Activated T-helper 1 cell treated with anti-CD3 and anti-CD28 coated beads, Interleukin-2, amount 50 U/mL, for 16 hours (primary cell): ENCODE measurements at places on chromosomes 5 and 9.

GRCh38 chr9:14216612-14217194 is 97.2 kb downstream of the NFIB start:
- no peak for DNase-seq

GRCh38 chr9:36911601-36912412 is 122.3 kb downstream of the PAX5 start:
- no peak for DNase-seq

DNA sequence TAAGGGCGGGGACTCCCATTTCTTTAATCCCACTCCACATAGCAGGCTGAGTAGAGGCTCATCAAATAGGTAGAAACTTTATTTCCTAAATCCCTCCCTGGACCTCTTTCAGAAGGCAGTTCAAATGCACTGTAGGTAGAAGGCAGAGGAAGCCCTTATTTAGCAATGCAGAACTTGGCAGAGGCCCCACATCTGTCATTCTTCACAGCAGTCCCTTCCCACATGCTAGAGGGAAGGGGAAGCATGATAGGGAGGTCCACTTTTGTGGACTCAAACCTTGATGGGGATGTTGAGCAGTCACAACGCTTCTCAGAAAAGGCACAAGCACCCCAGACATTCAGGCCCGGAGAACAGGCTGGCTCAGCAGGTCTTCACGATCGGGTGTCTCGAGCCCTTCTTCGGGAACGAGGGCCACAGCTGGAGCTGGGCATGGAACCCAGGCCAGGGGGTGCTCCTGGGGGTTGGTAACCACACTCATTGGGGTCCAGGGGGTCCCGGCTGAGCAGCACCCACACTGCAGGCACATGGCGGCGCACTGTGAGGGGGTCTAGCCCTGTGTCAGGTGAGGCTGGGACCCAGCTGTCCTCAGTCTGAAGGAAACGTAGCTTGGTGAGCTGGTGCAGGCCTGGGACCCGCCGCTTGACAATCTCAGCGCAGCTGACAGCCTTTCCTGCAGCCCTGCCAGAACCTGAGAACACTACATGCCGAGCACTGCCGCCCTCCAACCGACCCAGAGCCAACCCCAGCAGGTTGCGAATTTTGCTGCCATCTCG is 1.3 kb downstream of the RPP25L start:
- no peak for DNase-seq

DNA sequence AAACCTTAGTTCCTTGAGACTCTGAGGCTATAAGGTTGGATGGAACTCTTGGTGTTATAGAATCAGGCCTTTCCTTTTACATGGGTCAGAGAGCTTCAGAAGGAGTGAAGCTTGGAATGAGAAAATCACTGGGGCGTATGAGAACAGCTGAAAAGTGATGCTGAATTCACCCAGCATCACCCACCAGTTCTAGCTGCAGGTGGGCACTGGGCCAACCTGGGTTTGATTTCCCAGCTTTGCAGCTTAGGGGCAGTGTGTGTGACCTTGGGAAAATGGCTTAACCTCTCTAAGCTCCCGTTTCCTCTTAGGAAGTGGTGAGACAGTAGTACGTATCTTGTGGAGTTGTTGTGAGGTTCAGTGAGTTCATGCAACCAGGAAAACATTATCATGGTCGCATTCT is 10.7 kb downstream of the PCDH12 start:
- no peak for DNase-seq

GRCh38 chr5:83720836-83721537 is at the start of gene HAPLN1:
TSS of gene HAPLN1 (minus strand) at chr5:83720855. CDS start at chr5:83673523, 47,332 bp downstream.
- DNase-seq: no peak

GRCh38 chr5:175677571-175677970 is 19.7 kb downstream of the HRH2 start:
- DNase-seq: no peak
